ENCODE measurements at places on chromosomes 5 and 9. TPM values are rescaled to one million over a fixed set of nuclear protein-coding genes. Genes with fewer than 3 reads are reported as not detected.

- no peaks in the 10 kb centered on the region for H3K27me3 ChIP-seq
- no peaks in the 10 kb centered on the region for H3K36me3 ChIP-seq
- DNase-seq, result no peak
- no peak overlapping the region for H3K4me3 ChIP-seq
- H3K4me1 ChIP-seq, result no peaks in the 10 kb centered on the region
These were observed 37.8 kb upstream of the ARRDC3 start for GRCh38 chr5:91420879-91421278.

DNA sequence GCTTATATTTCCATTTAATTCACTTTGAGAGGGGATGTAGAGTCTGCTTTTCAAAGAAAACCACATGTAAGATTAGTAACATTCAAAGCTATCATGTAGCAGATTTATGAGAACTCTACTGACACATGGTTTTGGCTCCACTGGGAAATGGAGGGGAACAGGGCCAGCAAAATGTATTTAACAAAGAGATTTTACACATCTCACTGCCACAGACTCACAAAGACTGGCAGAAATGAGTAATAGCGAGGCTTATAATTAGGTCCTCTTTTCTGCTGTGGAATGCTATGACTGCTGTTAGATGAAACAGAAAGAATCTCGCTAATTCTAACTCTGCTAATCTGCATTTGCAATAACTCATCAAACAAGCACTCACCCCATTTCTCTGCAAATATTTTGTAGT lies 4.5 kb downstream of the DAP start:
- H3K4me1 ChIP-seq, result no peaks in the 10 kb centered on the region
- no peaks in the 10 kb centered on the region for H3K27me3 ChIP-seq
- DNase-seq, result no peak
- H3K4me3 ChIP-seq, result no peak overlapping the region
- H3K27ac ChIP-seq, result no peak overlapping the region
- H3K36me3 ChIP-seq, result peaks cover 48% of the 10 kb centered on the region

- no peak overlapping the region for H3K27ac ChIP-seq
- H3K4me1 ChIP-seq, result no peaks in the 10 kb centered on the region
- H3K4me3 ChIP-seq, result no peak overlapping the region
- no peaks in the 10 kb centered on the region for H3K27me3 ChIP-seq
These were observed 50.4 kb upstream of the IRX2 start for GRCh38 chr5:2801577-2802525.

The ANKRD34B gene
- polyA plus RNA-seq, result not detected

- no peak overlapping the region for H3K4me3 ChIP-seq
- no peaks in the 10 kb centered on the region for H3K27me3 ChIP-seq
- no peak overlapping the region for H3K27ac ChIP-seq
- no peak for DNase-seq
- H3K36me3 ChIP-seq, result no peaks in the 10 kb centered on the region
These were observed 171.7 kb downstream of the MAT2B start for GRCh38 chr5:163677092-163677491.

The GFRA3 gene
- 6.9 TPM for polyA plus RNA-seq

- H3K4me1 ChIP-seq, result no peaks in the 10 kb centered on the region
- no peak overlapping the region for H3K27ac ChIP-seq
- no peaks in the 10 kb centered on the region for H3K36me3 ChIP-seq
- no peaks in the 10 kb centered on the region for H3K27me3 ChIP-seq
- DNase-seq, result no peak
- no peak overlapping the region for H3K4me3 ChIP-seq
These were observed 652.0 kb downstream of the MTRR start for GRCh38 chr5:8520917-8521316.

GRCh38 chr5:86554638-86555037 lies 63.1 kb upstream of the COX7C start:
- no peaks in the 10 kb centered on the region for H3K36me3 ChIP-seq
- no peaks in the 10 kb centered on the region for H3K4me1 ChIP-seq
- no peak overlapping the region for H3K27ac ChIP-seq
- no peaks in the 10 kb centered on the region for H3K27me3 ChIP-seq

The KIF24 gene
- 2.0 TPM for polyA plus RNA-seq

DNA sequence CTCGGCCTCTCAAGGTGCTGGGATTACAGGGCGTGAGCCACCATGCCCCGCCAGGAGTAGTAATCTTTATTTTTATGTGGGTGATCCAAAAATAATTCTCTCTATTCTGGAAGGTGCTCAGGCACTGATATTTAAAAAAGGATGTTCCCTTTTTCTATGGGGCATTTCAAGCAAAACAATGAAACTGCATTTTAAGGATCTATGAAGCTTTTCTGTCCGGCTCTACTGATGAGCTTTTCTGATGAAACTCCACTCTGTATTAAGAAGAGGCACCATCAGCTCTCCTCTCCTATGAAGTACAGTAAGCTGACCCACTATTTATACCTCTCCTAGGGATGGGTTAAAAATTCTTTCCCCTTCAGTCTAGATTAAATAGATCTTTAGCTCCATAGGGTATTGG lies 7.4 kb downstream of the ADAM19 start:
- H3K27ac ChIP-seq, result no peak overlapping the region
- H3K36me3 ChIP-seq, result peaks cover 1% of the 10 kb centered on the region
- no peak for DNase-seq

DNA sequence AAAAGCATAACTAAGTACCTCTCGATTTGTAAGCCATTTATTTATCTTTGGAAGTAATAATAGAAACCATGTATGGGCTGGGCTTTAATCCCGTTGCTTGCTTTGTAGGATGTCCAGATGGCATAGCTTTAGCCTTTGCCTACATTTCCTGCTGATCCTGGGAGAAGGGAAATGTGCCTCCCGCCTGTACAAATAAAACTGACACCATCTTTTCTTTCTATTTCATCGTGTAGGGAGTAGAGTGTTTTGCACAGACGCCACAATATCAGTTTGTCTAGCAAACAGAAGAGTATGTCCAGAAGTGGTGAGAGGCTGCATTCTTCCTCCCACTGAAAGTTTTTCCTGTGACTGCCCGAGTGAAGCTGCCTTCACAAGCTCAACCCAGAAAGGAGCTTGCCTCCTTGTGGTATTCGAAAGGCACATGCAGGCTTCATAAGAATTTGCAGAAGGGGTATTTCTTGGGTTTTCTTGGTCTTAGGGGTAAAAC lies 24.7 kb upstream of the TJP2 start:
- H3K27me3 ChIP-seq, result no peaks in the 10 kb centered on the region
- H3K4me1 ChIP-seq, result no peaks in the 10 kb centered on the region
- H3K4me3 ChIP-seq, result no peak overlapping the region
- DNase-seq, result no peak

DNA sequence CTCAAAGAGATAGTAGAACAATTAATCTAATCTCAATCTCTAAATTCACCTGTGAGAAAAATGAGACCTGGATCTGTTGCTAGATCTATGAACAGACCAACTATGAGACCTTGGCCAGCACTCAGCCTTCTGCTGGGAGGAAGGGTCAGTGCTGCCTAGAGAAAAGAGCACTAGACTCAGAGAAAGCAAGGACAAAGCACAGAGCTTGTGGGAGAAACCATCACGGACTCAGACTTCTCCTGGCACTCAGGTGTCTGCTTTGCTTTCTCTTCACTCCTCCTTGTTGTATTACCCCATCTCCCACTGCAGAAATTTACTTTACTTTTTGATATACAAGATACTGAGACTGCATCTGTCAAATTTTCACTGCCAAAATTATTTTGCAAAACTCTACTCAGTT lies 890.0 kb upstream of the NUDT12 start:
- no peaks in the 10 kb centered on the region for H3K36me3 ChIP-seq
- no peaks in the 10 kb centered on the region for H3K4me1 ChIP-seq
- H3K4me3 ChIP-seq, result no peak overlapping the region
- no peak for DNase-seq

GRCh38 chr5:127839072-127839471 lies 135.9 kb downstream of the CCDC192 start:
- H3K27ac ChIP-seq, result no peak overlapping the region
- H3K27me3 ChIP-seq, result peaks cover 2% of the 10 kb centered on the region
- no peaks in the 10 kb centered on the region for H3K36me3 ChIP-seq
- H3K4me3 ChIP-seq, result no peak overlapping the region
- no peak for DNase-seq

DNA sequence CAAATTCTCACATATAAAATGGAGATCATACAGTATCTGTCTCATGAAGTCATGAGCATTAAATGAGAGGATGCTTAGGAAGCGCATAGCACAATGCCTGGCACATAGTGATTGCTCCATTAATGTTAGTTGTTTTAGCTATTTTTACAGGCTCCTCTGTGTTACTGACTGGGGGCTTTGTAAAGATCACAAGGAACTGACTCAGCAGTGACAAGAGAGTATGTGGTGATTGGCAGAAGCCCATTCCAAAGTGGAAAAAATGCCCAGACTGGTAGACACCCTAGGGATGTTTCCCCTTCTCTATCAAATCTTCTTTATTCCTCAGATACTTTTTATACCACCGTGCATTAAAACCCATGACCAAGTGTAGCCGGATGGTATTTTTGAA lies 33.5 kb downstream of the ABLIM3 start:
- no peak overlapping the region for H3K4me3 ChIP-seq
- H3K36me3 ChIP-seq, result no peaks in the 10 kb centered on the region
- DNase-seq, result no peak
- no peaks in the 10 kb centered on the region for H3K4me1 ChIP-seq
- H3K27ac ChIP-seq, result no peak overlapping the region

The DBH gene
- polyA plus RNA-seq, result 0.66 TPM

DNA sequence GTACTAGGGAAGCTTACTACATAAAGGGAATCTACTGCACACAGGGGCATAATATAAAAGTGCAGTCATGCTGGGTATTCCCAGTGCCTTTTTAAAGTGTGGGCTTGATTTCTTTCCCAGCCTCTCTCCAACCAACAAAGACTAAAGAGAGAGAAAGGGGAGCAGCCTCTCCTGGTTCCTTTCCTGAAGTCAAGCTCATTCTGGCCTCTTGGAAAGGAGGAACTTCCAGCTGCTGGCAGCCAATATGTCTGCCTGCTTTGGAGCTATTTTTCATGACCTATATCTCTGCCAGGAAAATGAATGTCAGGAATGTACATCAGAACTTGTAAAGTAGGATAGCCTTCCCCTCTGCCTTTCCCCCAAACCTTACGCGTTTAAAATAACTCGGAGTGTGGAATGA lies 57.1 kb downstream of the RAB3C start:
- H3K4me1 ChIP-seq, result no peaks in the 10 kb centered on the region
- H3K27ac ChIP-seq, result no peak overlapping the region
- H3K27me3 ChIP-seq, result no peaks in the 10 kb centered on the region
- H3K36me3 ChIP-seq, result no peaks in the 10 kb centered on the region
- H3K4me3 ChIP-seq, result no peak overlapping the region

DNA sequence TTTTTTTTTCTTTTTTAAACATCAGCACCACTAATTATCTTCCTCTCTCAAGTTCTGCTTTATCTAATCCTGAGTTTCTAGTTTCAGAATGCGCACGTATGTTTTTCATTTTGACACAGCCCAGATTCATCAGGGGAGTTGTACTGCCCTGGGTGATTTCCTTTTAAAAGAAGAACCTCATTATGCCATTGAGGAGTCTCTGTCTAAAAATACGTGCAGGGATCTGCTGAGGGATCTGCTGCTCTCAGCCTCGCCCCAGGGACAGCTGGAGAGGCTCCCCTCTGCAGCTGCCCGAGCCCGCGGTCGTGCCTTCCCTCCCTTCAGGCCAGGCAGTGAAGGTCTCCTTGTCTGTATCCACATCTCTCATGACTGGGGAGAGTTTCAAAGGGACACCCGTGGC lies 273.1 kb downstream of the ARHGEF28 start:
- H3K36me3 ChIP-seq, result no peaks in the 10 kb centered on the region
- no peak overlapping the region for H3K27ac ChIP-seq
- no peaks in the 10 kb centered on the region for H3K27me3 ChIP-seq
- no peak overlapping the region for H3K4me3 ChIP-seq

The DEPDC1B gene
- polyA plus RNA-seq, result 15.3 TPM

- H3K4me3 ChIP-seq, result no peak overlapping the region
- no peak overlapping the region for H3K27ac ChIP-seq
- no peaks in the 10 kb centered on the region for H3K4me1 ChIP-seq
- peaks cover 5% of the 10 kb centered on the region for H3K27me3 ChIP-seq
- no peaks in the 10 kb centered on the region for H3K36me3 ChIP-seq
- DNase-seq, result no peak
These were observed 54.5 kb upstream of the FST start for GRCh38 chr5:53425687-53426511.

The SLC25A48 gene
- polyA plus RNA-seq, result 0.54 TPM

DNA sequence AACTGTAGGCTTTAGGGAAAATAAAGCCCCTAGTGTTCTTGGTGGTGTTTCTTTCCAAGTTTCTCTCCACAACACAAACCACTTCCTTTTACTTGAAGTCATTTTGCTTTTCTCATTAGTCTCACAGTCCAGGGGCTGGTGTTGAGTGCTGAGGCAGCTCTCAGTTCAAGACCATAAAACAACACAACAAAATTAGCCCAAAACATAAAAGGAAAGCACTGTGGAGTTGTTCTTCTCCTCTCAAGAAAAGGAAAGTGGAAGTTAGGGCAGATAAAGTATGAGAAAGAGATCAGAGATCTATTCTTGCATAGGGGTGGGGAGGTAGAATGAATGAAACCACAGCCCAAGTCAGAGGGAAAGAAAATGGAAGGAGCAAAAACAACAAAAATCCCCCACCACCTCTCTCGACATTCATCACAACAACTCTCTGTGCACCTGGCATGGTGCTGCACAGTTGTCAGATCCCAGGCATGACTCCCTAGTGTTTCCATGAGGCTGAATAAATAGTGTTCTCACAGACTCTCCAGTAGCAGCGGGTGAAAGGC lies 569.9 kb downstream of the RAB3C start:
- peaks cover 13% of the 10 kb centered on the region for H3K4me1 ChIP-seq
- no peak for DNase-seq
- no peaks in the 10 kb centered on the region for H3K36me3 ChIP-seq
- no peak overlapping the region for H3K27ac ChIP-seq
- H3K4me3 ChIP-seq, result no peak overlapping the region
- H3K27me3 ChIP-seq, result no peaks in the 10 kb centered on the region

DNA sequence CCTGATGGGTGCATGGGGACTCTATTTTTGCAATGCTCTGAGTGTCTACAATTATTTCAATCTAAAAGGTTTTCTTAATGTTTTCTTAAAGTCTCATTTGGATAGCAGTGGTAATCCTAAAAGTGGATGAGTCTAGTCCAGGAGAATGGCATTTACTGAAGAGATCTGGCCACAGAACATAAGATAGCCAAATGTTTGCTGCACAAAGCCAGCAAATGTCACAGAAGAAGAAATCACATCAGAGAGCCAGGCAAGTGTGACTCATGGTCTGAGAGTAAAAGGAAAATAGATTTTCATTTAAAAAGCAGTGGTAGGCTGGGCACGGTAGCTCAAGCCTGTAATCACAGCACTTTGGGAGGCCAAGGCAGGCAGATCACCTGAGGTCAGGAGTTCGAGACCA lies 352.7 kb upstream of the GRAMD2B start:
- no peaks in the 10 kb centered on the region for H3K27me3 ChIP-seq
- no peak overlapping the region for H3K4me3 ChIP-seq
- no peak overlapping the region for H3K27ac ChIP-seq
- no peaks in the 10 kb centered on the region for H3K36me3 ChIP-seq
- H3K4me1 ChIP-seq, result no peaks in the 10 kb centered on the region

The TAF11L10 gene
- not detected for polyA plus RNA-seq

- no peak overlapping the region for H3K27ac ChIP-seq
- no peaks in the 10 kb centered on the region for H3K36me3 ChIP-seq
- H3K27me3 ChIP-seq, result no peaks in the 10 kb centered on the region
- H3K4me3 ChIP-seq, result no peak overlapping the region
- DNase-seq, result no peak
- no peaks in the 10 kb centered on the region for H3K4me1 ChIP-seq
These were observed 661.5 kb downstream of the TLE4 start for GRCh38 chr9:80233102-80233843.

- no peaks in the 10 kb centered on the region for H3K36me3 ChIP-seq
- no peak for DNase-seq
- H3K4me3 ChIP-seq, result no peak overlapping the region
- no peak overlapping the region for H3K27ac ChIP-seq
These were observed 659.8 kb upstream of the MEF2C start for GRCh38 chr5:89542736-89543135.

The LRRC19 gene
- polyA plus RNA-seq, result 83.7 TPM

The CDO1 gene
- 5.7 TPM for polyA plus RNA-seq

The OBP2B gene
- polyA plus RNA-seq, result not detected

Measured in large intestine (tissue), 12 donors.